RWPE1 (cell line): ENCODE measurements at places on chromosomes 2 and 18.

GRCh38 chr2:57111531-57111930 is 927.7 kb downstream of the CCDC85A start:
- DNase-seq, result no peak

DNA sequence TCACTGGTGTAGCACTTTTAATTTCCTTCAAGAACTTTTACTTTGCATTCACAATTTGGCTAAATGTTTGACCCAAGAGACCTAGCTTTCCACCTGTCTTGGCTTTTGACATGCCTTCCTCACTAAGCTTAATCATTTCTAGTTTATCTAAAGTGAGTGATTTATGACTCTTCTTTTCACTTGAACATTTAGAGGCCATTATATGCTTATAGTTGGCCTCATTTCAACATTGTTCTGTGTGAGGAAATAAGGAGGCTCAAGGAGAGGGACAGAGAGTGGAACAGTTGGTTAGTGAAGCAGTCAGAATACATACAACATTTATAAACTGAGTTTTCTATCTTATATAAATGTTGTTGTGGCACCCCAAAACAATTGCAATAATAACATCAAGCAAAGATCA is 489.3 kb upstream of the CDH2 start:
- no peak for DNase-seq

- no peak for DNase-seq
Measured at GRCh38 chr2:127712999-127713398, 11.7 kb downstream of the SFT2D3 start.

GRCh38 chr18:10946058-10946457 is 203.3 kb downstream of the PIEZO2 start:
- no peak for DNase-seq

DNA sequence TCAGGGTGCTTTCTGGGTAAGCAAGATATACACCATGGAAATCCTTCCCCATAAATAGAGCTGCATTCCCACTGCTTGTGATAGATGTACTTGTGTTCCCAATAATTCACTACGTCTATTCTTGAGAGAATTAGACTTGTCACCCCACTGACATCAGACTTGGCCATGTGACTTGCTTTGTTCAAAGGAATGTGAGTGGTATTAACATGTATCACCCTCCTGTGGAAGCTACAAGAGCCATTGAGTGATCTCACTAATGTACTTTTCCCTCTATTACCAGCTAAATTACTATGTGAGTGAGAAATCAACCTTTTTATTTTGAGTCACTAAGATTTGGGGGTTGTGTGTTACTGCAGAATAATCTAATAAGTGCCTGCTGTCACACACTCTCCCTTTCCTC is 176.0 kb downstream of the CCDC178 start:
- DNase-seq, result no peak

DNA sequence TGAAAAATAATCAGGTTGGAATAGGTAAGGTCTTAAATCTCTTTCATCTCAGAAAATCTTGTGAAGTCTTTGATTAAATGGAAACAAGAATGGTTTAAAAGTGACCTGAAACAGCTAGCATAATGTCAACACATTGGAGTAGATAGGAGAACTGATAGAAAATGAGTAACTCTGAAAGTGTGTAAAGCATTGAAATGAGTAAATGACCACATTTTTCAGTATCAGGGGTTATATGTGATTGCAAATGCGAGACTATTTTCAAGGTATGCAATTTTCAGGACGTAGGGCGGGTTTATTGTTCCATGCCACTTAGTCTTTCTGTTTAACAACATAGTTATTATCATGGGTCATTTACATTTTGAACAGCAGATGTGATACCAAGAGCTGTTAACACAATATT is 1383.2 kb downstream of the LRP1B start:
- no peak for DNase-seq

DNA sequence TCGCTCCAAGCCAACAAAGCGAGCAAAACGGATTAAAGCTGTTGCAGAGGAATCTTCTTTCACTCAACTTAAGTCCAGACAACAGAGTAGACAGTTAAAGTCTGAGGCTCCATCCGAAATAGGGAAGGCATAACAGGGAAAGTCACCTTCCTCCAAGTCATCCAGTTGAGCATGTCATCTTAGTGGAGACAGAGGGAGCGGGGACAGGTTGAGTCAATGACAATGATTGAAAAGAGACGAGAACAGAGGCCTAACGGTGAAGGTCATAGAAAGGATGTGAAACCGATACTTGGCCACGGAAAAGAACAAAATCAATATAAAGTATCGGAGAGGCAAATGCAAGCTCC is 455 bp downstream of the C18orf32 start:
- no peak for DNase-seq

DNA sequence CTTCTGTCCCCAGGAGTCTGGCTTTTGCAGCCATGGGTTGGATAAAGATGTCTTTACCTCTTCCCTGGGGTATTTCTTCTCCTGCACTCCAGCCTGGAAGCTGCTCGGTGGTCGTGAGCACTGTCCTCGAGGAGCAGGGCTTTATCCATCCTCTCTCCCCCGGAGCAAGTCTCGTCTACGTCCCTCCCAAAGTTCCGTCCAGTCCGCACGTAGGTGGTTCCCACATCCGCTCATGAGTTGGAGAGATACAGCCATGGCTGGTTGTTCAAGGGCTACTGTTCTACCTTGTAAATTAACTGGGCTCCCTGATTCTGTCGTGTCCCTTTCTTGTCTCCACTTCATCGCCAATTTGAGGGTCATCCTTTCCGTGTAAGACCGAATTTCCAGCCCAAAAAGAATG is 47.1 kb downstream of the TRAPPC12 start:
- no peak for DNase-seq

DNA sequence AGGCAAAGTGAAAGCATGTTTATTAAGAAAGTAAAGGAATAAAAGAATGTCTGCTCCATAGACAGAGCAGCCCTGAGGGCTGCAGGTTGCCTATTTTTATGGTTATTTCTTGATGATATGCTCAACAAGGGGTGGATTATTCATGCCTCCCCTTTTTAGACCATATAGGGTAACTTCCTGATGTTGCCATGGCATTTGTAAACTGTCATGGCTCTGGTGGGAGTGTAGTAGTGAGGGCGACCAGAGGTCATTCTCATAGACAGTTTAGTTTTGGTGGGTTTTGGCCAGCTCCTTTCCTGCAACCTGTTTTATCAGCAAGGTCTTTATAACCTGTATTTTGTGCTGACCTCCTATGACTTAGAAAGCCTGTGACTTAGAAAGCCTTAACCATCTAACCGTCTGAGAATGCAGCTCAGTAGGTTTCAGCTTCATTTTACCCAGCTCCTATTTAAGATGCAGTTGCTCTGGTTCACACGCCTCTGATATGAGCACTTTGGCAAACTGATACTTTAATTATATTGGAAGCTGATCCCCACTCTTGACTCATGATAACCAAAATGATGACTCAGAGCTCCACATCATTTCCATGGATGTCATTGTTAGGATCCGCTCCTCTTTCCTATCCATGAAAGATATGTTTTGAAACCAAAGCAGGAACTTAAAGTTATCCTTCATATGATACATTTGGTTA is 14.5 kb upstream of the ERMN start:
- no peak for DNase-seq
